ENCODE measurements at places on chromosomes 7 and 10. TPM values are rescaled to one million over a fixed set of nuclear protein-coding genes. Genes with fewer than 3 reads are reported as not detected.
A peak's percentile ranks its signal among the peaks of the same experiment; 100 is the strongest.

Gene TMEM213
- polyA plus RNA-seq, result 0.09 TPM

Gene PKD2L1
- not detected for polyA plus RNA-seq

Gene LIPN
- not detected for polyA plus RNA-seq

Gene TPK1
- polyA plus RNA-seq, result 2.8 TPM

Gene PON1
- polyA plus RNA-seq, result 0.47 TPM

Gene CRYGN
- polyA plus RNA-seq, result not detected

Gene CDC14C
- not detected for polyA plus RNA-seq

Gene SCD
- 15.7 TPM for polyA plus RNA-seq

Gene MDFIC
- 32.2 TPM for polyA plus RNA-seq

Gene SFTPA1
- not detected for polyA plus RNA-seq

Gene AKR1C8
- not detected for polyA plus RNA-seq

Gene GALNT17
- polyA plus RNA-seq, result 35.4 TPM

DNA sequence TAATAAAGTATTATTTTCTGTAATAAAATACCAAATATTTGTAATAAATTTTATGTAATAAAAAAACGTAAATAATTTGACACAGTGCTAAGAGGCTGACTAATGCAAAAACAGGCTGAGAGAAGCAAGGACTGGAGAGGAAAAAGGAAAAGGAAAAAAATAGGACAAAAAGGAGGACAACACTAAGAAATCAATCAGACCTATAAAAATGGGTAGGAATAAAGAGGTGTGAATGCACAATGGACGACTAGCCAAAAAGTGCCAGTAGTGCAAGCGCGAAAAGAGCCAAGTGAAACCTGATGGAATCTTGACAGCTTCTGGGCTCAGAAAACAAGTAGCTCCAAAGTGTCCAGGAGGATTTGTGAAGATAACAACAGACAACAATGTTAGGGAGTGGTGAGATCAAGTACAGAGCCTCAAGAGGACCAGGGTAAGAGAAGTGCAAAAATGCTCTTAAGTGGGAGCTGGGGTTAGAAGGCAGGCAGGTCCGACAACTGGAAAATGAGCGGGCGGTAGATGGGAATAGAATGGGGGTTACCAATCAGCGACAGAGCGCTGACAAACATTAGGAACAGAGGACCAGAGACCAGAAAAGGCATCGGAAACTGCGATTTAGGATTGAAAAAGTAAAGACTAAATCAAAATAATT, 1.2 kb downstream of the BRAF start:
- no peak for DNase-seq

GRCh38 chr10:102837230-102837721, at the start of gene CYP17A1:
Gene CYP17A1 (minus strand): TSS chr10:102837413. CDS start chr10:102837361, 52 bp downstream.
- no peak for DNase-seq

- DNase-seq, result no peak
Measured at GRCh38 chr10:43822631-43823580, 174.2 kb upstream of the ZNF32 start.

GRCh38 chr10:3010816-3011460, 56.4 kb upstream of the PFKP start:
- DNase-seq, result no peak

DNA sequence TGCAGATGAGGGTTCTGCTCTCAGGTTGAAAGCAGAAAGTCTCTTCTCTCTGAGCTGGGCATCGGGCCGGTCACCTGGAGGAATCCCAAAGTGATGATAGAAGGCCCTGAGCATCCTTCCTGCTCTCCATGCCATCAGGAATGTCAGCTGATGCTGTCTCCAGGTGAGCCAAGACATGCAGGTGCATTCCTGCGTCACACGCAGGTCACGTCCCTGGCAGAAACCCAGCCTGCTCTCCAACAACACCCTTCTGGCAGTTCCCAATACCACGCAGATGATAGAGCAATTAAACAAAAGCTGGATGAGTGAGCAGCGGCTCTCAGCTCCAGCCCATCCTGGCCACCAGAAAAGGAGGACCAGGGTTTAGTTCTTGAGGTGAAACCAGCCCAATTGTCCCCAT, 6.9 kb upstream of the WIPI2 start:
- no peak for DNase-seq

DNA sequence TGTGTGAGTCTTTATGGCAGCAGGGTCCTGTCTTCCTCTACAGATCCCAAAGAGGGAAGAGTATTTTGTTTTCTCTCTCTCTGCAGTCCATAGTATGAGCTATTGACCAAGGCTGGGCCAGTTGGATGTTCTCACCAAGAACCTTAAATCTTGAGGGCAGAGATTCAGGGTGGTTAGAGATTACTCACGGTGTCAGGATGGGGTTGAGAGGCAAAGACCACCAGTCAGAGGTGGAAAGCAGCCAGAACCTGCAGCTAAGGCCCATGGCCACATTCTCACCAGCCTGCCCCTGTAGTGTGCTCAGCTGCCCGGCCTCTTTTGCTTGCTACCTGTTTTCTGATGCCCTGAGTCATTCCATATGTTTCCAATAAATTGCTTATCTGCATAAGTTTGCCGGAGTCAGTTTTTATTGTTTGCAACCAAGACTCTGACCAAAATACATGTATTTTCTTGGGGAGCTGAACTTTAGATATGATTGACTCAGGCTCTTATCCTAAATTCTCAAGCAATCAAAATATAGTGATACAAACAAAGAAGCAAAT, 67.0 kb downstream of the MAP3K8 start:
- no peak for DNase-seq

- DNase-seq, result no peak
Measured at GRCh38 chr7:30155481-30155880, 20.7 kb downstream of the MTURN start.

DNA sequence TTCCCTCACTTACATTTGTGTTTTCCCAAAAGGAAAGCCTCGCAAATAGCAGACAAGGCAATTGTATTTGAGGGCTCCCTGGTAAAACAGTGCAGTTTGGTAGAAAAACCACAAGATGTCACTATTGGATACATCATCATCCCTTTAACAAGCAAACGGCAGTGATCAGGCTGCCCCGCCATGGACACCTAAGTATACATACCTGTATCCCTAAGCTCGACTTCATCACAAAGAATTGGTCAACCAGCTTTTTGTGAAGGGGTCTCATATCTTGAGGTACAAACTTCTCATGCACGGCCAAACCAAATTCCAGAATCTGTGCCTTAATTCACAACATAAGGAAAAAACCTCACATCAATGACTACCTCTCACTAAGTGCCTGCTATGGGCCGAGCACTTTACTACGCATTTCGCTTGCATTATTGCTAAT, 179.5 kb upstream of the IMMP2L start:
- DNase-seq, result peak; percentile 34

- no peak for DNase-seq
Measured at GRCh38 chr10:100128951-100129350, 47.3 kb upstream of the CPN1 start.

DNA sequence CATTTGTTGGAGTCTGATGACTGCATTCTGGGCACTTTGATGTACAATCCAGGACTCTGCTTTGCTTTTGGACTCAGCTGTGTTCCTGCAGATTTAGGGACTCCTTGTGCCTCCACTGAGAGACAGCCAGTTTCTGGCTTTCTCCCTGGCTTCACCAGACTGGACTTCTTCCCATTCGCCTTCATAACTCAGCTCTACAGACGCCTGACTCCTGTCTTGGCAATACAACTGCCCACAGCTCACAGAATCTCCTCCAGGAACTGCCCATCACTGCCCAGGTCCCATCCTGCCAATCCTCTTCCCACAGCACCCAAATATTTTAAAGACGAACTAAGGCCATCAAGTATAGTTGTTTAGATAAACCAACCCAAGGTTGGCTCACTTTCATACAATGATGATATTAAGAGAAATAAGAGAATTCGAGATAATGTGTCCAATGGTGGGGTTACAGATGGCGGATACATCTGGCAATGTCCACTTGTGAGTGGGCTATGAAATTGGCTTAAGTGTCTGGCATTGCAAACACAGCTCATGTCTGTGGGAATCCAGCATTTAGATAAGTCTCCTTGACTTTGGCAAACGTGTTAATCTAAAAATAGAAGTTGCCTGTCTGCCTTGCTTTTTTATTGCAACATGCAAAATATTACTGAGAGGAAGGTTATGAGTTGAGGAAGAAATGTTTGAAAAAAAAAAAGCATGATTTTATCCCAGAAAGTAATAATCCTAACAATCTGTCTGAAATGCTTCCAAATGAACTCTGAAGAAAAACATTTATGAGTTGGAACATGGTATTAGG, 95.1 kb downstream of the ITGA8 start:
- no peak for DNase-seq

- DNase-seq, result no peak
Measured at GRCh38 chr10:51521605-51522004, 177.8 kb downstream of the CSTF2T start.

DNA sequence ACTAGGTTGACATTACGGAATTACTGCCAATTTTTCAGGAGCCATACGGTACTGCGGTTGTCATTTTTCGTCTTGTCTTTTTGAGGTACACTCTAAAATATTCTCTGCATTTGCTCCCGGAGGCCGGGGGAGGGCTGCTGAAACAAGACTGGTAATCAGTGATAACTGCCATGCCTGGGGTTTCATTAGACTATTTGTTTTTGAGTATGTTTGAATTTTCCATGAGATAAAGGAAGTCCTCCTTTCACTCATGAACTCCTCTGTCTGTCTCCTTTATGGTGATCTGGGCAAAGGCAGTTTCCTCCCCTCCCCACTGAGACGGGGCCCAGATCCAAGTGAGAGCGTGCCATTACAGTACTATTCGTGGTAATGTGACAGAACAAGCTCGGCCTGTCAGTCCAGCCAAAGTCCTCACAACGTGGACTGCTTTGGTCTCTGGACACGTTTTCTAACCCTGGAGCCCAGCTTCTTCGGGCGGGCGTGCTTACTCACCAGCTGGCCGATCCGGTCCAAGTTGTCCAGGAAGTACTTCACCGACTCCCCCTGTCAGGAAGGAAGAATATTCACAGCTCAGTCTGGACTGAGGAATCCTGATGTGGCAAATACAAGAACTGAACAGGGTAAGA, 45.1 kb downstream of the AMZ1 start:
- DNase-seq, result no peak

DNA sequence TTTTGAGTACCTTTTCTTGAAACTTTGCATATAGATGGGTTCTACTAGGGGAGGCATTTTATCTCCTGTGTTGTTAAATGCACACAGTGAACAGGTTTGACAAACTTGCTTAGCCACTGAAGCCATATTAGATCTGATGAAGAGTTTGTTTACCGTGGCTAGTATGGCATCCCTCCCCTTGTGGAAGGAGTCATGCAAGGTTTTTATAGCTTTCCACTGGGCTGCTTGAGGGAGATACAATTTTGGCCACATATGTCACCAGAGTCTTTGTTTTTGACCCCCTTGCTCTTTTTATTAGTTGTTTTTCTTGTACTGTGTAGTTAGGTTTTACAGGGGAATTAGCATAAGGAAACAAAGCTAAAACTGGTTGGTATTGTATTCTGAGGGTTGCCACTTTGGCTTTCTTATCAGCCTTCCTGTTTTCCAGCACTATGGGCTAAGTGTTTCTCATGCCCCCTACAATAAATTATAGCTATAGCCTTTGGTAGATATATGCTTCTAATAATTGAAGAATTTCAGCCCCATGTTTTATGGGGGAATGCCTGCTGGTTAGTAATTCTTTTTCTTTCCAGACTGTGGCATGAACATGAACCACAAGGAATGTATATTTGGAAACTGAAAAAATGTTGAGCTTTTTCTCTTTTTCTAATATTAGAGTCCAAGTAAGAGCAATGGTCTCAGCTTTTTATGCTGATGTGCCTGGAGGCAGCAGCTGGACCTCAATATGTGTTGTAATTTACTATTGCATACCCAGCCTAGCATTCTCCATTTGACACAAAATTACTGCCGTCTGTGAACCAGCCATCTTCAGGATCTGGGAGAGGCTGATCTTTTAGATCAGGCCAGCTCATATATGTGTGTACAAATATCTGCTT, 18.4 kb upstream of the STEAP2 start:
- no peak for DNase-seq

DNA sequence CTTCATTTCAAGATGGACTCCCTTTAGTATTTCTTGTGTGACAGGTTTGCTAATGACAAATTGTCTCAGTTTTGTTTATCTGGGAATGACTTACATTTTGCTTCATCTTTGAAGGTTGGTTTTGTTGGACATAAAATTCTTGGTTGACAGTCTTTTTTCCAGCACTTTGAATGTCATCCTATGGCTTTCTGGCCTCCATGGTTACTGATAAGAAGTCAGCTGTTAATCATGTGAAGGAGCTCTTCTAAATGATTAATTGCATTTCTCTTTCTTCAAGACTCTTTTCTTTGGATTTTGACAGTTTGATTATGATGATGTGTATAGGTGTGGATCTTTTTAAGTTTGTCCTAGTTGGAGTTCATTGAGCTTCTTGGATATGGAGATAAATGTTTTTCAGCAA, 26.9 kb upstream of the HHEX start:
- no peak for DNase-seq

DNA sequence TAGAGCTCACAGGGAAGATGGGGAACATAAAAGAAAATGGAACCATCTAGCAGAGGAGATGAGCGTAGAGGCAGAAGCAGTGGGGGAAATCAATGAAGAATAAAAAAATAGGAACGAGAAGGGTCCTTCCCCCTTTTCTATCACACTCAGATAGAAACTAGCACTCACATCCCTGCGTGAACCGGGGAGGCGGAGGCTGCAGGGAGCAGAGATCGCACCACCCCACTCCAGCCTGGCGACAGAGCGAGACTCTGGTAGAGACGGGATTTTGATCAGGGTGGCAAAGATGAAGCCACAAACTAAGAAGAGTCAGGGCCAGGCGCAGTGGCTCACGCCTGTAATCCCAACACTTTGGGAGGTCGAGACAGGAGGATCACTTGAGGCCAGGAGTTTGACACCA, 64.7 kb upstream of the ECHDC3 start:
- DNase-seq, result no peak

DNA sequence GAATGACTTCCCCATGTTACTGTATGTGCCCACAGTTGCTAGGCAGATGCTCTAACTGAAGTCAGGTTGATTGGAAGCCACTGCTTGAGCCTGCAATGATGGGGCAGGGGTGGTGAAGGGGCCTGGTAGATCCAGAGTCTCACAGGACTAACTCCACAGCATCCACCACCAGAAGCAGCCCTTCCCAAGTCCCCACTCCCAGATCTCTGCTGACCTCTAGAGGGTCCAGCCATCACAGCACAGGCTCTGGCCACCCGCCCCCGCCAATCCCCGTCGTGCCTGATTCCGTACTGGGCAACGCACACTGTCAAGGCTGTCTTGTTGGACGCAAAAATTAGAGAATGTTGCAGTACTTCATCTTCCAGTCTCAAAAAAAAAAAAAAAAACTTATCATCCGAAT, 136.8 kb upstream of the PDE1C start:
- no peak for DNase-seq

DNA sequence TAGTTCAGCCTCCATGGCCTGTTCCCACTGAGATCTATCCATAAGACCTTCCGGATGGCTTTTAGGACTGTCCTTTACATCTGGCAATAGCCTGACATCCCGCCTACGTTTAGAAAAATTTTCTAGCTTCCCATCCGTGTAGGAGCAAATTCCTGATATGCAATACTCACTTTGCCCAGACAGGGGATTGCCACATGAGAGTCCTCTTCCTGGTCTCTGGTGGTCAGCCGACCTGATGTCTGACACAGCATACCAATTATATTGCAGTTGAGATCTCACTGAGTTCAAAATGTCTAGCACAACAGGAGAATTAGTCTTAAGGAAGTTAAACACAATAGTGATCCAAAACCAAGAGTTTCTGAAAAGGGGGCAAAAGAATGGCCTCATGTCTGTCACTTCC, 9.4 kb upstream of the ETV1 start:
- DNase-seq, result no peak

GRCh38 chr10:124322191-124322980, 96.3 kb downstream of the OAT start:
- DNase-seq, result no peak

- DNase-seq, result no peak
Measured at GRCh38 chr7:141160246-141160860, 86.5 kb downstream of the TMEM178B start.

- DNase-seq, result peak; percentile 2
Measured at GRCh38 chr7:77940647-77941046, 142.1 kb downstream of the PHTF2 start.

Data from forelimb muscle (tissue), 1 donor.